Stimulated activated CD4-positive, alpha-beta T cell treated with anti-CD3 and anti-CD28 coated beads, Interleukin-15, amount 100 ng/mL, for 1 hour (primary cell): ENCODE measurements at places on chromosomes 6 and 20.

- DNase-seq: no peak
These were observed 793 bp upstream of the TRIM40 start for GRCh38 chr6:30135147-30135546.

- no peak for DNase-seq
These were observed 33.6 kb downstream of the FAM209B start for GRCh38 chr20:56566621-56567020.

DNA sequence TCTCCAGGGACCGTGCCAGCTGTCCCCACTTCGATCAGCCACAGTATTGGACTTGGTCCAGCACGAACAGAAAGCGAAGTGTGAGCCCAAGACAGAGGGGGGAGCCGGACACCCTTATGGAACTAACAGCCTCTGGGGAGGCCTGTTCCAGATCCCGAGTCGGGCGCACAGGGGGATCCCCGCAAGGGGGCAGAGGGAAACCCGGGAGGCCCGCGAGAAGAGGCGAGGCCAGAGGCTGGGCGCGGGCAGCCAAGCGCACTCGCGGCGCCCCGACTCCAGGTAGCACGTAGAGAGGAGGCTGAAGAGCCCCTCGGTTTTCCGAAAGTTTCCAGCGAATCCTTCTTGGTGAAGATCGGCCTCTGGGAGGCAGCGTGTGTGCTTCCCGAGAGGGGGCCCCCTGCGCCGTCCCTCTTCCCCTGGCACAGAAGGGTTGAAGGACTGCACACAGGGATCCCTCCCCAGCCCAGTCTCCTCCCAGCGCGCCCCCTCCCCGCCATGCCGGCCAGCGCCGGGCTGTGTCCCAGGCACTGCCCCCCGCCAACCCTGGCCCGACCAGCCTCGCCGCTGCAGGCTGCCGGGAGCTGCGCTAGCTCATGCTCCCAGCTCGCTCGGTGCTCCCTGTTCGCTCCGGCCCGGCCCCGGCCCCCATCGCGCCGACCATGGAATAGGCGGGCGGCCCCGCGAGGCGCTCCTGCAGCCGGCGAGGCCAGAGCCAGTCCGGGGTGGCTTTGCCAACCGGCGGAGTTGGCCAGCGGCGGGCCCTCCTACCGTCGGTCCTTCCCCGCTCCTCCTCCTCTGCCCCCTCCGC, 577 bp upstream of the SLC24A3 start:
- no peak for DNase-seq

DNA sequence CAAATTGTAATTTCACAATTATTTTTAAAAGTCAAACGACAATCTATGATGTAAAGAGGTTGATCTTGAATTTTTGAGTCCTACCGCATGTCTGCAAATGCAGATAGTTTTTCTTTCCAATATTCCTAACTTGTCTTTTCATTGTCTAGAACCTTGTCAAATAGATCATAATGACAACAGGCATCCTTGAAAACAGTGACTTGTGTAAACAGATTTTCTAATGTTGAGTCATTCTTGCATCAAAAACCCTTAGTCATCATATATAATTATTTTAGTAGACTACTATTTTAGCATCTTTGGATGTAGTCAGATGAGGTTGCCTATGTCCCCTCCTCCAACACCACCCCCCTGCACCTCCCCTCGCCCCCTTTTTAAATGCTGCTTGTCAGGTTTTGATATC, 43.8 kb downstream of the BMP6 start:
- DNase-seq: no peak

GRCh38 chr6:149140910-149141290, 176.6 kb upstream of the TAB2 start:
- DNase-seq: no peak

DNA sequence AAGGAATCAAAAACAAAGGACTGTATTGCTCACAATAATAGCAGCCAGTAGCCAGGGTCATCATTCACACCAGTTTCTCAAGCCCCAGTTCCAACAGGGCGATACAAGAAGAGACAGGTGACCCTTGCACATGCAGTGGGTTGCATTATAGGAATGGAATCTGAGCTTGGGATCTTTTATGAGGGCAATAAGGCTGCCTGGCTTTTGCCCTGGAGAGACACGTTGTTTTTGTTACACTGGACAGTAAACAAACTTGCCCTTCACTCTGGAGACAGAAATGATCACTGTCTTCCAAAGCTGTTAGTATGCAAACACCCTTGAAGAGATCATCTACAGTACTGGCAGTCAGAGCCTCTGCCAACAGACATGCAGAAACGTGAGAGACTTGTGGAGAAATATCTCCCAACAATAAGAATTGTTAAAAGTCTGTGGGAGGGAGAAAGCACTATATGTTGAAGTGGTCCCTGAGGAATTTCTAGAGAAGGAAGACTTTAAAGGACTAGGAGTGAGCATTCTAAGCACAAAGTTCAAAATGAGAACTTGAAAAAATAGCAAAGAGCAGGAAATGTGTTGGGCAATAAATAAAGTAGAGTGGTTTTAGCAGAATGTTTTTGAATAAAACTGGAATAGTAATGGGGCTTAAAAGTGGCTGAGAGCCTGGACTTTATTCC, 6.2 kb upstream of the COL12A1 start:
- no peak for DNase-seq

- DNase-seq: no peak
These were observed 44.8 kb downstream of the TTI1 start for GRCh38 chr20:37988306-37988954.

- no peak for DNase-seq
These were observed 4.9 kb downstream of the ELMO2 start for GRCh38 chr20:46401478-46401860.

DNA sequence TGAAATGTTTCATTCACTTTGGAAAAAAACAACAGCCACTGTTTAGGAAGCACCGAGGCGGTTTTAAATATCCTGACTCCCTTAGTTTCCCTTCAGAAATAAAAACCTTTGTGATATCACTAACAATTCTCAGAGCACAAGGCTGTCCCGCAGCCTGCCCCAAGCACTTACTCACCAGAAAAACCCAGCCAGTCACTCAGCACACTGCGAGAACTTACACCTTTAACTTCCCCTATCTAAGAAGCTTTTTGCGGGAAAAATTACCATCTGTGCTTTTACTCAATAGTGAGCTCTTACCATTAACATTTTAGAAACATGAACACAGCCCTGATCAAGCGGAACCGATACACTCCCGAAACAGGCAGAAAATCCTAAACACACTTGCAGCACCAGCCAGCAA, 9.3 kb downstream of the ZBTB46 start:
- DNase-seq: no peak

GRCh38 chr6:148708707-148709106, 38.1 kb upstream of the UST start:
- no peak for DNase-seq

DNA sequence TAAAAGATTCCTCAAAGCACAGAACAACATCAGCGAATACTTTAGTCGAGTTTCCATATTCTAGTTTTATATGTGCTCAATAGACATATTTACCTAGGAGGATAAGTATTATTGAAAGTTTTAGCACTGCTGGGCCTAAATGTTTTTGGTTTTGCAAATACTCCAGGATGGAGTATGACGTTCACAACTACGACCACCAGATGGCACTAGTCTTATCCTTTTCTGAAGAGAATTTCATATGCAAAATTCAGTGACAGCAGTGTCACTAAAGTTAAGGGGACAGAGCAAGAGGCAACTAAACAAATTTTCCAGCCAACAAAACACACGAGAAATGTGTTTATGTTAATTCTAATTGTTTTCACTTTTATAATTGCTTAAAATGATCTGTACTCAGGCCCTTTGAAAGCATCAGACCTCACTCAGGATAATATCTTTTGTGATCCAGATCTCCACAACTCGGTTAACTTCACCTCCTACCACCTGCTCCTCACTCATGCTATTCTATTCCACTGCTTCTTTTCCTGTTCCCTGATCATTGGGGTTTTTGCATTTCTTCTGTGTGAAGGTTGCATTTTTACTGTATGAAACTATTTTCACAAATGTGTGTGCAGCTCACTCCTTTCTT, 220.8 kb downstream of the TRDN start:
- no peak for DNase-seq

DNA sequence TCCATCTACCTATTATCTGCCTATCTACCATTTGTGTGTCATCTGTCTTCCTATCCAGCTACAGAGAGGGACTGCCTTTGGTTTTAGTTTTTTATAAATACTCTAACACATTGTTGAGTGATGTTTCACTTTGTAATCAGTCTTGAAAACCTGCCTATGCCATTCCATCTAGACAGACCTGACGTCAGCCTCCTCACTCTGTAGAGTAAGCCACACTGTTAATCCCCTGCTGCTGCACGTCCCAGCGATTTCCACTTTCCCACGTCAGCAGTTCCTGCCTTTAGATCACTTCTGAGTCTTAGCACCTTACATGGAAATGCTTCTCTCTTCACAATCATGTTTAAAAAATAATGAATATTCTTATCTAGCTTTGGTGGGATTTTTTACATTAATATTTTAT, 54.8 kb downstream of the PLG start:
- DNase-seq: no peak
